ENCODE measurements at places on chromosomes 12 and 14.

GRCh38 chr12:11980115-11980514 is 90.6 kb upstream of the BCL2L14 start:
- no peak for DNase-seq

- no peak for DNase-seq
Measured at GRCh38 chr12:92968176-92968813, 39.2 kb upstream of the EEA1 start.

- no peak for DNase-seq
Measured at GRCh38 chr14:60670989-60671388, 21.7 kb upstream of the SIX1 start.

DNA sequence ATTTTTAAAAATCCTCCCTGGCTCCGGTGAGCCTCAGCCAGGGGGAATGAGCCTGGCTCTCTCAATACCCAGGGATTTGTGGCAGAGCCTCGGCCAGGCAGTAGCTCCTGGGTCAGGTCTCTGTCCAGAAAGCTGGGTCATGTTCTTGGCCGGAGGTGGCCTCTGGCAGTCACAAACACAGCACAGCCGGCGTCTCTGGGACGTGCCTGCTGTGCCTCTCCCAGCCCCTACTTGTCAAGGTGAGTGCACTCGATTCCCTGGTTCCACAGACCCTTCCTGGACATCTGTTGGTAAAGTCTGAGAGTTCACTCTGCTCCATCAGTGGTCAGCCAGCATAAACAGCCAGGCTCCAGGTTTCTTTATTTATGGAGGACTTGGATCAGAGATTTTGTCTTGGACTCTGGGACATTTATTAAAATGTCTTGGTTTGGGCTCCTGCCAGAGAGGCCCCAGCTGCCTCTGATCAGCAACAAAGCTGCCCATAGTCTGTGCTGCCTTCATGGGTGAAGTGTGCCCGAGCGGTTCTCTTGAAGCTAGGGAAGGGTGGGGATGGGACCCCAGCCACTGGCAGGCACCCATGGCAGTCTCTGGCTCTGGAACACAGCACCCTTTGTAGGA is 56.7 kb downstream of the DGLUCY start:
- DNase-seq: no peak

DNA sequence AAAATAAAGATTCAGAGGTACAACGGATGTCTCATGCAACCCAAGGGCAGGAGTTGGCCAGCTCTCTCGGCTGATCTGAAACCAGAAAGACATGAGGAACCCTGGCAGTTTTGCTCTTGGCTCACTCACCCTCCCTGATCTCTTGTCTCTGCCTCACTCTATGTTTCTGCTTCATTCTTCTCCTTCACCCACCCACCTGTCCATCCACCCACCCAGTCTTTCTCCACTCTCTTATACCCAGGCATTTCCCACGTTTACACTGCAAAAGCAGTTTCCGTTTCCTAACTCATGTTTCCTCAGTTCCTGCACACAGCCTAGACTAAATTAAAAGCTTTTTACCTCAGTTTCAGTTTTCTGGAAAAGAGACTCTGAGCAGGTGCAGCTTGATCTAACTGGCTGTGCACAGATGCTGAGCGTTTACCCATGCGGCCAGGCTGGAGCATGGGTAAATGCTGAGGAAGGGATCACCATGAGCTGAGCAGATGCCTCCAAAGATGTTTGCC is 157.6 kb downstream of the PRKCH start:
- no peak for DNase-seq

DNA sequence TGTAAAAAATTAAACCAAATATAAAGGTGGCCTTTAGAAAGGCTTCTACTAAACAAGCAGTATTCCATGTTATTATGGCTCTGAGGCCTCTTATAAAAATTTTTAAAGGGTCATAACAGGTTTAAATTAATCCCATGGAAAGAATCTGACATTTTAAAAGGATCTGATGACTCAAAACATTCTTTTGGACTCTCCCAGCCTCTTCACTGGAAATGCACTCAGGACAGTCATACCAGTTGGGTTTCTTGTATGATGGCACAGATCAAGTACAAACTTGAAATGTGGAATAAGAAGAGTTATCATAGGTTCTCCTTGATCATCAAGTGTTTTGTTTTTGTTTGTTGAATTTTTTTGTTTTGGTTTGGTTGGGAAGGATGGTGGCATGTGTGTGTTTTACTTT is 50.8 kb downstream of the PPP2R5E start:
- DNase-seq: no peak

GRCh38 chr14:81273521-81273920 is 52.8 kb upstream of the GTF2A1 start:
- DNase-seq: no peak

GRCh38 chr14:105281371-105282097 is 19.3 kb downstream of the BRF1 start:
- DNase-seq: no peak

DNA sequence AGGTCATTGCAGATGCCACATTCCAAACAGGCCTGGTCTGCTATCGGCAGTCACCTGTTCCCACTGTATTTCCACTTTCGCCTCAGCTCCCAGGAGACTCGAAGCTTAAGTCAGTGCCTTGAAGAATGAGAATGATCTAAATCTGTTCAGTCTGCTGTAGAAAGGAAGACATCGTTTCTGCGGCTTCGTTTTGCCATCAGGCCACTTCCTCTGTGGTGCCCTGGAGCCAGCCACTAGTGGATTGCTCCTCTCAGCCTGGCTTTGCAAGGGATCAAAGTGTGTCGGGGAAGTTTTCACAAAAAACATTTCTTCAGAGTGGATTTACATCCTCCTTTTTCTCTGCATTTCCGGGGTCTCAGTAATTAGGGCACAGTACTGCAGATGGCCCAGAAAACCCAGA is 66.7 kb downstream of the AACS start:
- no peak for DNase-seq

- no peak for DNase-seq
Measured at GRCh38 chr12:28759333-28759732, 389.7 kb upstream of the FAR2 start.

DNA sequence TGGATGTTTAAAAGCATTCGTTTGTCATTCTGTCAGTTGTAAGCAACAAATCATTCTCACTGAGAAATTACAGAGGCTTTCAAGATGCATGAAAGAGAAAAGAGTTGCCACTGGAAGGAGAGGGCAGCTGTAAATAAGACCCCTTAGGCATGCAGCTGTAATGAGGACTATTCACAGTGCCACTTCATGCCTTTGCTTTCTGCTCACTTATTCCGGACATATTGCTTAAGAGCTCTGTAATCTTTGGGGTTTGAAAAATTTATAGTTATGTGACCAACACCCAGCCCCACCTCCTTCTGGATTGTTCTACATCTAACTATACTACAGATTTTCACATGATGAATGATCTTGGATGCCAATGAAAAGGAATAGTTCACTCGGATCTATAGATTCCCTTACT is 194.8 kb upstream of the DCN start:
- no peak for DNase-seq

DNA sequence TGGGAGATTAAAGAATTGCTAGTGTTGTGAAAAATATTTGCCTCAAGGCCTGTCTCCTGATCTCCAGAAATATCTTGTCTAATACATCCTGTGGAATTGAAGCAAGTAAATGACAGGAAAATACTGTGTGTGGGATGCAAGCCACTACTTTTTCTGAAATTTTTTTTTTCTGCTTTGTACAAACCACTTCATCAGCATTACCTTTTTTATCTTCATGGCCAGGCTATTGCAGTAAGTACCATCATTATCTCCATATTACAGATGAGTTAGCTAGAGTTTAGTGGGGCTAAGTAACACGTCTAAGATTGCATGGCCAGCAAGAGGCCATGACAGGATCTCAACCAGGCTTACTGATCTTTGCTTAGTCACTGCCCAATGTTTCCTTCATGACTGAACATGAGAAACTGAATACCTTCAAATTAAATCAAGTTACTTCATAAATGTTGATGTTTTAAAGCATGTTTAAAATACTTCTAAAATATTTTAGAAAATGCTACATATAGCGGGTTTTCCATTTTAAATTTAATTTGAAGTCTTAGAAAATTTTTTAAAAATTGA is 273.7 kb downstream of the SLC6A15 start:
- DNase-seq: no peak

- DNase-seq: no peak
Measured at GRCh38 chr14:101589486-101590015, 28.3 kb downstream of the DIO3 start.

GRCh38 chr14:99522025-99522401 is 40.8 kb downstream of the CCNK start:
- DNase-seq: no peak

DNA sequence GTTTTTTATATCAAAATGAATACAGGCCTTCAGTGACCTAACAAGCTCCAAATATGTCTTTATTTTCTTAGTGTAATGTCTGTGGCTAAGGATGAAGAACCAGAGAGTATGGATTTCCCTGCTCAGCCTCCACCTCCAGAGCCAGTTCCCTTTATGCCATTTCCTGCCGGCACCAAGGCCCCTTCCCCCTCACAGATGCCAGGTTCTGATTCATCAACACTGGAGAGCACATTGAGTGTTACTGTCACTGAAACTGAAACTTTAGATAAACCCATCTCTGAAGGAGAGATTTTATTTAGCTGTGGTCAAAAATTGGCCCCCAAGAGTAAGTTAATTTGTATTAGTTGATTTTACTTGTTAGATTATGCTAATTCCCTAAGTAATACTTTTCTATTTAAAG is 61.0 kb downstream of the KIAA0586 start:
- no peak for DNase-seq

GRCh38 chr12:95269892-95270291 is 52.3 kb downstream of the VEZT start:
- no peak for DNase-seq

DNA sequence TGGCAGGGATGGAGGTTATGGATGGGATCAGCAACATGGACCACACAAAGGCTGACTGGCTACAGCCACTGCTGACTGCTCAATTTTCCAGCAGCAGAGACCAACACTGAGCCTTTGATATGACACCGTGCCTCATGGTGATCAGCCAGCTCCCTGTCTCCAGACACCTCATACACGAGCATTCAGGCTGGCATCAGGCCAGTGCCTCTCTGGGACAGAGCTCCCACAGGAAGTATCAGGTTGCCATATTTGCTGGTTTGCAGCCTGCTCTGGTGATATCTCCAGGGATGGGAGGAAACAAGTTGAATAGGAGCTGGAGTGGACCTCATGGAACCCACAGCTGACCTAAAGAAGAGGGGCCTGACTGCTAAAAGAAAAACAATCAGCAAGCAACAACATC is 471.2 kb upstream of the ATXN7L3B start:
- no peak for DNase-seq

DNA sequence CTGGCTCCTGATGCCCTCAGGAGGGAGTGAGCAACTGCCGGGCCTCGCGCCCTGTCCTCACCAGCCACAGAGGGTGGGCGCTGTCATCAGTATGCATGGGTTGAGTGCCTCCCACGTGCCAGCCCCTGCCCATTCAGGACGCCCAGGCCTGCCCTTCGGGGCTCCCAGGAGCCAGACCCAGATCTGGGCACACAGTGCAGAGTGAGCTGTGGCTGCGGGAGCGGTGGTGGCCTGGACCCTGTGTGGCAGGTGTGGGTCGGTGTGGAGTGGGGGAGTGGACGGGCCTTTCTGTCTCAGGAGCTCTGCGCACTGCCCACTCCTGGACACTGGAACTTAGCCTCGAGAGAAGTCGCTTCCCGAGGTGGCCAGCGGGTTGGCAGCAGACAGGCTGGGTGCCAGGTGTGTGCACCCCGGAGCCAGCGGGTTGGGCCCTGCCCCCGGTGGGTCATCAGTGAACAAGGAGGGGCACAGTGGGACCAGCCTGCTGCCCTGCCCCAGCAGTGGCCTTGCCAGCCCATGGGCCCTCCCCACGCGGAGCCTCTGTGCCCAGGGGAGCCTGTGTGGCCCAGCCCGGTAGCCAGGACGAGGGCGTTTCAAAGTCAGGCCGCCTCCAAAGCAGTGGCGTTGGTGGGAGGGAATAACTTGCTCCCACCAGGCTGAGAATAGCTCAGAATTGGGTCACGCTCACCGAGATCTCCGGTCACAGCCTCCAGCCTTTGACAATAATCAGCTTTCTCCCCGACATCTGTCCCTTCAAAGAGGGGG is 9.5 kb downstream of the TRMT61A start:
- no peak for DNase-seq

DNA sequence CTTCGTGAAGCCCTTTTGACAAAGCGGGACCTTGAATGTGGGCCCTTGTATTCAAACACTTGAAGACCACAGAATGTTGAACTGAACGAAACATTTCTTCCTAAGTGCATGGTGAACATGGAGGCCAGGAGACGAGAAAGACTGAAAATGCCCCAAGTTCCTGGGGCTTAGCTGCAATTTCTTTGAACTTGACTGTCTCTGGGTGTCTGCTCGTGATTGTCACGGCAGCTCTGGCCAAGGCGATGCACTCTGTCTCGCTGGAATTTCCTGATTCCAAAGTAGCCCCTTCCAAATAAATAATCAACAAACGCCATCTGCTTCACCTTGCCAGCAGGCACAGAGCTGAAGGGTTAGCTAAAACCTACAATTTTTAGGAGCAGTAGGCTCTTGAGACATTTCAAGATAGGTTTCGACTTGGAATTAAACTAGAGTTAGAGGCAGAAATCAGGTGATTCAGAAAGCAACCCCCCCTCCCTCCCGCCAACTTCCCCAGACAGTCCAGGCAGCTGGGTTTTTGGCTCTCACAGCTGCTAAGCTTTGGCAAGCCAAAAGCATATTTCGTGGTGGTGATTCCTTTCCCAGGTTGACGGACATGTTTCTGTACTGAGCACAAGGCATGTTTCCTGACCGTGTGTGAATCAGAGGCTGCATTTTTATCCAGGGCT is 13.5 kb upstream of the IRF2BPL start:
- DNase-seq: peak; percentile 41

DNA sequence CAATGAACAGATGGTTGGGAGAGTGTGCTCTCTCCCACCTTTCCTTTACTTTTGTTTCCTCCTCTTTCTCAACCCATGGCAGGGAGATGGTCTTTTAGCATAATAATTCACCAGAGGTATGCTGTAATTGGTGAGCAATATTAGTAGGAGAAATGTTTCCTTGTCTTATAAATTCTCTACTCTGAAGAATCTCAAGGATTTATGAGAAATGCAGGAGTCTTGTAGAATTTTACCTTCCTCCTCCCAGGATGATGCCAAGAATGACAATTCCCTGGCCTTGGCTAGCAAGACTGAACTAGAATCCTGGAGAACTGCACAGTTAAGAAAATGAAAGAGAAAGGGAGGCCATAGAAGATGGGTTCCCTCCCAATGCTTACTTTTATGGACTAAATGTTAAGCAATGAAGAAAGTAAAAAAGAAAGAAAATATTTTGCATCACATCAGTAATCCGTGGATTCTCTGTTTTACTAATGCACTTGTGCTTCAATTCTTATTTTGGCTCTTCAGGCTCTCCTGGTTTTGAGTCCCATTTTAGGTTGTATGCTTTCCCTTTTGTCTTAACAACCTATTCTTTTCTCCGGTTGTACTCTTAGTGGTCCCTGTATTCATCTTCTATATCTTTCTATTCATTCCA is 192.9 kb upstream of the GARIN6 start:
- DNase-seq: no peak

DNA sequence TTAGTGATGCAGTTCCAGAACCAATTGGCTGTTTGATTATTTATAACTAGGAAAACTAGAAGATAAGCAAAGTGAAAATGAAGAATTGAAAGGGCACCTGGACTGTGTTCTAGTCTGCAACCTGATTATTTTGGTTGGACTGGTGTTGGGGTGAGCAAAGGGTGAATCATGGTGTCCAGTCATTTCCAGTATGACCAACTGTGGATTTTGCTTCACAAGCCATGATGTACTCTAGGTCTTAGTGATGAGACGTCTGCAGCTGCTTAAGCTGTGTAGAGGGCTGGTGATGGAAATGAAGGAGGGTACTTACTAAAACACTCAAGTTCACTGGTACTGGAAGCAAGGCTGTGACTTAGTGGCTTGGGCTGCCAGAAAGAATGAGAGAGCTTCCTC is 193.2 kb upstream of the FRMD6 start:
- DNase-seq: no peak

GRCh38 chr12:41537522-41537921 is 349.4 kb downstream of the PDZRN4 start:
- no peak for DNase-seq

Data from NCI-H345 (cell line).